GM10248 (cell line): ENCODE measurements at places on chromosomes 5 and 9.

- DNase-seq = no peak
Observed at GRCh38 chr9:105269593-105269992, 25.1 kb downstream of the SLC44A1 start.

DNA sequence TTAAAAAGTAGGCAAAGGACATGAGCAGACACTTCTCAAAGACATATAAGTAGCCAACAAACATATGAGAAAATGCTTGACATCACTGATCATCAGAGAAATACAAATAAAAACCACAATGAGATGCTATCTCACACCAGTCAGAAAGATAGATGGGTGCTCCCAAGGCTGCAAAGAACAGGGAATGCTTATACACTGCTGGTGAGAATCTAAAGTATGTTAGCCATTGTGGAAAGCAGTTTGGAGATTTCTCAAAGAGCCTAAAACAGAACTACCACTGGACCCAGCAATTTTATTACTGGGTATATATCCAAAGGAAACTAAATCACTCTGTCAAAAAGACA is 154.2 kb downstream of the NDUFS4 start:
- no peak for DNase-seq

GRCh38 chr5:65078331-65078730 is 309.6 kb downstream of the CWC27 start:
- no peak for DNase-seq

DNA sequence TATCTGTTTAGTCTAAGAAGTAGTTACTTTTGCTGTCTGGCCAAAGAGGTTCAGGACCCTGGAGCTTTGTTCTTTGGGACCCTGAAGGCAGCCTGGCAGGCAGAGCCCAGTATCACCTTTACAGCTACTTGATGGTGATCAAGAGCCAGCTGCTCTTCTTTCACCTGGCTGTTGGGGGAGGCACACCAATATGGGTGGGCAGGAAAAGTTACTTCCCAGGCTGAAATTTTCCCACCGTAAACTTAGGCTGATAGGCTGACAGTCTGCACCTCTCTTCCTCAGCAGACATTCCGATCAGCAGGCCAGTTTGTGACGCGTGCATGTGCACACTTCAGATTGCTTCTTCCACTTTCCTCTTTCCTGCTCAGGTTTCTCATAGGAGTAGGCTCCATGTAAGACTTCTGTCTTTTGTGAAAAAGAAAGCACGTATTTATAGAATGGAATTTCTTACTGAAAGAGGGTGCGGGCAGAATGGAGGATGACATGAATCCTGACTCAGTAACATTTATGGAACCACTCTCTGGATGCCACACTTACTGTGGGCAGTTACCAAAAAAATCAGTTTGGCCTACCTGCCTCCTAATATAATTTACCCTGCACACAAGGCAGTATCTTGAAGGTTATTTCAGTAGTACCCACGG is 223.9 kb upstream of the DMRT1 start:
- no peak for DNase-seq

DNA sequence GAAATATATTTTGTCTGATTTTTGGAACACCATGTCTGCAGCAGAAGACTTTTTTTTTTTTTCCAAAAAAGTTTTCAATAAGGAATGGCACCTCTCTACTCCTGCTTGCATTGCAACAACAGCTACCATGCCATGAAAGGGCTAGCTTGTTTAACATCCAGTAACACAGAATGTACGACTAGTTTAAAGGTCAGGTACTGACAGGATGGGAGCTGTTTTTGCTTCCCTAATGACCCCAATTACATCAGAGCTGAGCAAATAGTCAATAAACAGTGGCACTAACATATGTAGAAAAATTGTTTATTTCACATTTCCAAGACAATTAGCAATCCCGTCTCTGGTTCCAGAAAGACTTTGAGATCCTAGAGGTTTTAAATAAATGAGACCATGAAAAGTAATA is 693.8 kb downstream of the NR2F1-AS1 start:
- no peak for DNase-seq

GRCh38 chr5:142667831-142668230 is 18.1 kb downstream of the FGF1 start:
- DNase-seq = no peak
